ENCODE measurements at places on chromosomes 1 and 21.
A peak's percentile ranks its signal among the peaks of the same experiment; 100 is the strongest.

- DNase-seq: no peak
Observed at GRCh38 chr1:15123270-15123669, 30.3 kb upstream of the TMEM51 start.

- DNase-seq: no peak
Observed at GRCh38 chr1:172574080-172574479, 41.1 kb downstream of the SUCO start.

DNA sequence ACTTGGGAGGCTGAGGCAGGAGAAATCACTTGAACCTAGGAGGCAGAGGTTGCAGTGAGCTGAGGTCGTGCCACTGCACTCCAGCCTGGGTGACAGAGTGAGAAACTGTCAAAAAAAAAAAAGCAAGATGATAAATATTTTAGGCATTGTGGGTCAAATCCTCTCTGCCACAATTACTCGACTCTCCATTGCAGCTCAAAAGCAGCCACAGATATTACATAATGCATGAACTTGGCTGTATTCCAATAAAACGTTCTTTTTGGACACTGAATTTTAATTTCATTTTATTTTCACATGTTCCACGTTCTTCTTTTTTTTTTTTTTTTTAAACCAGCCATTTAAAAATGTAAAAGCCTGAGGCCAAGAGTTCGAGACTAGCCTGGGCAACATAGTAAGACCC lies 69.4 kb downstream of the TCP10L start:
- DNase-seq: peak; percentile 68

DNA sequence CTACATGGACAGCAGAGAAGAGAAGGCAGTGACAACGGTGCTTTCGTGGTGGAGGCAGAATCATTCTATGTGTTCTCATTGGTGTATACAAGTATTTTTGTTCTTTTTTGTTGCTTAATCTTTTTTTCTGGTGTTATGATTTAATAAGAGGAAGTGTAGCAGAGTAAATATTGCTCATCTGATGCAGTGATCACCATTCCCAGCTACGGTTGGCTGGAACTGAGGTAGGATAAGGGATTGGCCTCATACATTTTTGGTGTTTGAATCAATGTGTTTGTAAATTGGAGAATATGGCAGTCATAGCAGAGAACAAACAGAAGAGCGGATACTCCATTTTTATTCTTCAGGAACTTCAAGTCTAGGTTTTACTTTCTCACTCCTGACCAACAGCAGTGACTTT lies 76.6 kb downstream of the UBE2U start:
- no peak for DNase-seq
